ENCODE measurements at places on chromosomes 3 and 15.
A peak's percentile ranks its signal among the peaks of the same experiment; 100 is the strongest.

DNA sequence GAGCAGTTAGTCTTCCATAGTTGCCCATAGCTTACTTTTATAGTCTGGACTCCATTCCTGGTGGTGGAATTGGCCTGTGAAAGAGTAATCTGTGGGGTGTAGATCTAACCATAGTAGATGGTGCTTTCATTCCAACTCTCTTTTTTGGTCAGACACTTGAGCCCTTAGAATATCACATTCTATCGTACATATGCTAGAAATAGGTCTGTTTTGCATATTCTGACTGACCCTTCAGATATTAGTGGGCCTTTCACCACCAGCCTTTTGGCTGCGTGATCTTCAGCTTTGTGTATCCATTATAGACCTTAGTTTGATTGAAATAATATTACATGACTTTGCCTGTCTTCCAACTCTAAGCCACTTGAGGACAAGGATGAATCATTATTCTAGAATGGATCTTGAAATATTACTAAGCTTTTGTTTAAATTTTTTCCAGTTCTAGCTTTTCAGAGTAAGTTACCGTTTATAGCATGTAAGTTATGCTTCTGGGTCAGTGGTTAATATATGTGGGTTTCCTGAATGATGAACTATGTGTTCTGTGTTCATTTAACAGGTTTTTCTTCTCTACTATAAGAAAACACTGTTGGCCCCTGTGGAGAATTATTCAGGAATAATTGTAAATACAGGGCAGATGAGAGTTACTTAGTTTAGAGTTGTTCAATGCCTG lies 8.7 kb downstream of the RAB7A start:
- H3K4me3 ChIP-seq, result no peak overlapping the region
- peaks cover 62% of the 10 kb centered on the region for H3K4me1 ChIP-seq
- DNase-seq, result no peak
- peaks cover 28% of the 10 kb centered on the region for H3K36me3 ChIP-seq
- peak overlapping the region; percentile 14 for H3K27ac ChIP-seq
- no peaks in the 10 kb centered on the region for H3K27me3 ChIP-seq

GRCh38 chr3:83928391-83928790 lies 1030.4 kb upstream of the CADM2 start:
- no peak overlapping the region for H3K27ac ChIP-seq
- H3K4me1 ChIP-seq, result no peaks in the 10 kb centered on the region
- no peak overlapping the region for H3K4me3 ChIP-seq
- H3K36me3 ChIP-seq, result no peaks in the 10 kb centered on the region
- DNase-seq, result no peak

DNA sequence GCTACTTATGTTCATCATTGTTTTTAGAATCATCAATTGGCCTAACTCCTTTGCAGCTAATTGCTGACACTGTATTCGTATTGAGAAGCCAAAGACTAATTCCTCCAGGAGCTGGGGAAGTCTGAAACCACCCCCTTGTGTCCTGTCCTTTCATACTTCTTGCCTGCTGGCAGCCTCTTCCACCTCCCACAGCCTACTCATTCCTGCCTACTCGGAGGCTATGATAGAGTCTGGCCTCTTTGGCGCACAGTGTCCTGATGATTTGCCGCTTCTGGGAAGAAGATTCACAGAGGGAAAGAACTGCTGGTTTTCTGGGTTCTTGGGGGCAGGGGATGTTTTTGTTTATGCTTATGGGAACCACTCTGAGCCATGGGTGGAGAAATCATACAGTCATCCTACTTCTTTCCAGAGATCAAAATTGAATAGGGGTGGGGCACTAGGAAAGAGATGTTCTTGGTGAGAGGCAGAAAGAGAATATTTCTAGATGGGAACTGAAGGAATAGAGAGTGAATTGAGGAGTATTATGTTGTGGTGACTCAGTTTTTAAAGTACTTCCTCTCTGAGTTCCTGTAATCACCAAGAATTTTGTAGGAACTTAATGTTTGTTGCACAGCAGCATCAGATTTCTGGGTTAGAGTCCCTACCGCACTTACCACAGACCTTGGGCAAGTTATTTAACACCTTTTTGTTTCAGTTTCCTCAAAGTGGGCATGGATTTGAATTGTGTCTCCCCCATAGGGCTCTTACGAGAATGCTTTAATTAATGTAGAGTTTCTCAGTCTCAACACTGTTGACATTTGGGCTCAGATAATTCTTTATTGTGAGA lies 22.1 kb upstream of the SCAANT1 start:
- no peaks in the 10 kb centered on the region for H3K27me3 ChIP-seq
- peak overlapping the region; percentile 49 for H3K4me3 ChIP-seq
- peaks cover 71% of the 10 kb centered on the region for H3K4me1 ChIP-seq
- peaks cover 17% of the 10 kb centered on the region for H3K36me3 ChIP-seq
- peak; percentile 9 for DNase-seq
- H3K27ac ChIP-seq, result peak overlapping the region; percentile 82

DNA sequence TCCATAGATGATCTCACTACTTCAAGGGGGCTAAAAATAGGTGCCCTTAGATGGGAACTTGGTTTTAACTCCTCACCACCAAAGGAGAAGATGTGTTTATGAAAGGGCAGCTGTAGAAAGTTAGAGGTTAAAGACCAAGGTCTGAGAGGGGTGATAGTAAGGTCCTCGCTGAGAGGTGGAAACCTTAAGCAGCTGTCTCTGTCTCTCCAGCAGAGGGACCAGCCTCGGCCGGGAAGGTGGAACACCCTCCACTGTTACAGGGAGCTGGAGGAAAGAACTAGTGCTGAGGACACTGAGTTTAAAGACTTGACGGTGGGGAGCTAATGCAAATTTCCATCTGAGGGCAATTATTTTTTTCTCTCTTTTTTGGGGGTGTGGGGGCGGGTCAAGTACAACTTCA lies 8.9 kb upstream of the RLBP1 start:
- H3K36me3 ChIP-seq, result no peaks in the 10 kb centered on the region
- H3K27me3 ChIP-seq, result peaks cover 22% of the 10 kb centered on the region
- H3K4me1 ChIP-seq, result no peaks in the 10 kb centered on the region

- no peaks in the 10 kb centered on the region for H3K4me1 ChIP-seq
- H3K27me3 ChIP-seq, result peaks cover 6% of the 10 kb centered on the region
- H3K27ac ChIP-seq, result no peak overlapping the region
- no peak overlapping the region for H3K4me3 ChIP-seq
Observed at GRCh38 chr15:43702701-43703424, 9.2 kb downstream of the CKMT1A start.

Data from activated T-helper 1 cell treated with anti-CD3 and anti-CD28 coated beads, Interleukin-12 subunit alpha, Interleukin-12 subunit beta, Interleukin-2, Interleukin-4 antibody, amounts not matched to agents 30 ng/mL and 10 ng/mL and 1 ng/mL, durations not matched to agents 14 hours and 24 hours and 36 hours (primary cell).